ENCODE measurements at places on chromosomes 6 and 20.

DNA sequence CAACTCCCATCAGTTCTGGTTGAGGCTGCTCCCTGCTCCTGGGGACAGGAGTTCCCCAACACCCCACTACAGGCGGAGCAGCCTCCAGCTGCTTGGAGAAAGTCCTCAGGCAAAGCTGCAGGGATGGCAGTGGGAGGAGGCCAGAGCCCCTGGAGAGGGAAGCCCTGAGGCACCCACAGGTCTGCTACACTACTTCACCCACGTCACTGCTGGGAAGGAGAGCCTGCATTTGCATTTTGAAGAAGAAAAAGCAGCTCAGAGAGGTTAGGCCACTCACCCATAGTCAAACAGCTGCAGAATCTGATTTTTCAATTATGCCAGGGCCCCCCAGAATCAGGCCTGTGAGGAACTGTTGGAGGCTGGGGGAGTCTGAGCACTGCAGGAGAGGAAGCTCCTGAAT lies 17.2 kb downstream of the BFSP1 start:
- no peak for DNase-seq

GRCh38 chr6:27669295-27669623 lies 196.4 kb upstream of the ZNF184 start:
- DNase-seq: no peak

DNA sequence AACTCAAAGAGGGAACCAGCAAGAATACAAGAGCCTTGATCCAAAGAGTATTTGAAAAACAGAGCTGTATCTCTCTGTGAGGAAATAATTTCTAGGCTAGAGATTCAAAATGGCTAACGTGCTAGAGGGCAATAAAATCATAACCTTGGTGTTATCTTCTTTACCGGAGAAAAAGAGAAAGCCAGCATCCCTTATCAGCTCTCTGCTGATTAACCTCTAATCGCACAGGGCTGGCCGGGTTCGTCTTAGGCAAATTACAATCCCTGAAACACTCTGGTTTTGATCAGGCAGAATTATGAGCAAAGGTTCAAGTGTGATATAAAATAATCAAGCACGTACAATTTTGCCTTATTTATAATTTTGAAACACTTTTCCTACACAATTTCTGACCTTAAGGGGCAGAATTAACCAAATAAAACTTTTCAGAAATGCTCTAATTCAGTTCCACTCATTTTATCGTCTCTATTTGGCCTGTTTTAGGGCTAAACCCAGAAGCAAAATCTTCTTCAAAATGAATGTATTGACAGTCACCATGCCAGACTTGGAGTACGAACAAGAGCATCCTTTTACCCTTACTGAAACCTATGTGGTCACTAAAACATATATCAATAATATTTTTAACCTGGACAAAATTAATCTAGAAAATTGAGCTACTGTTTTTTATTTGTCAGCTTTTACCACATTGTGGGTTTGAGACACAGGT lies 13.7 kb downstream of the PSMB9 start:
- no peak for DNase-seq

GRCh38 chr6:45830441-45831139 lies 185.1 kb downstream of the CLIC5 start:
- peak; percentile 52 for DNase-seq

- DNase-seq: peak; percentile 54
Measured at GRCh38 chr6:73984571-73985210, 288.7 kb downstream of the CD109 start.

GRCh38 chr20:19000078-19000477 lies 186.5 kb downstream of the SCP2D1 start:
- no peak for DNase-seq

DNA sequence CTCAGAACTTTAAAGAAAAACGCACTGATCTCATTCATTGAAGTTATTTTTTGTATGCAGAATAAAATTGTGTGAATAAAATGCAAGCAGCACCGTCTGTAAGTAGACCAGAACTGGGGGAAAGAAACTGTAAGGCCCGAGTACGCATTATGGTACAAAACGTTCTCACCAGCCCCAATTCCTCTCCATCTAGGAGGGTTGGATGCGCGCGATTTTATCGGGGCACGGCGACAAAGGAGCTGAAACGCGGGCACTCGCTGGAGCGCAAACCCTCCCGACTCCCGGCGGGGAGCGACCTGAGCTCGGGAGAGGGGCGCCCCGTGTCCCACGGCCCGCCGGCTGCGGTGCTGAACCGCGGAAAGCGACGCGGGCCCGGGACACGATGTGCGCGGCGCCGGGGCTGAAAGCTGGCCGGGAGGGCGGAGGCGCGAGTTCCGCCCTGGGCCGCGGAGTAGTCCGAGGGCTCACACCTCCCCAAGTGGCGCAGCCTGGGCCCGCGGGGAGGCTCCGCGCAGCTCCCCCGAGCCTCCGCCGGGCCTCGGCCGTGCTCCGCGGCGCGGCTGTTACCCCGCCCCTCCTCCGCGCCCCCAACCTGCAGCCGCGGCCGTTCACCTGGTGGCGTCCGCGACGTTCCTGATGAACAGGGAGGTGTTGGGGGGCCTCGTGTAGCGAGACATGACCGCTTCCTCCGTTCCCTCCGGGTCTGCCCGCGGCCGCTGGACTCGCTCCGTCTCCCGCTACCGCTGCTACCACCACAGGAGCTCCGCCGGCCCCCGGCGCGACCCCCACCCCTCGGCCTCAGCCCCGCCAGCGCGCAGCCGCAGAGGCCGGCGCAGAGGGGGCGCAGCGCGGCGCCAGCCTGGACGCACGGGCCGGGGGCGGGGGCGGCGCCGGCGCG lies at the start of gene SRSF12:
SRSF12 (minus strand) TSS at position 861 of the 898 bp plus-strand sequence; CDS start at position 677, 184 bp downstream.
- DNase-seq: peak; percentile 51

- DNase-seq: peak; percentile 16
Measured at GRCh38 chr6:70547313-70547712, 19.4 kb upstream of the SDHAF4 start.

DNA sequence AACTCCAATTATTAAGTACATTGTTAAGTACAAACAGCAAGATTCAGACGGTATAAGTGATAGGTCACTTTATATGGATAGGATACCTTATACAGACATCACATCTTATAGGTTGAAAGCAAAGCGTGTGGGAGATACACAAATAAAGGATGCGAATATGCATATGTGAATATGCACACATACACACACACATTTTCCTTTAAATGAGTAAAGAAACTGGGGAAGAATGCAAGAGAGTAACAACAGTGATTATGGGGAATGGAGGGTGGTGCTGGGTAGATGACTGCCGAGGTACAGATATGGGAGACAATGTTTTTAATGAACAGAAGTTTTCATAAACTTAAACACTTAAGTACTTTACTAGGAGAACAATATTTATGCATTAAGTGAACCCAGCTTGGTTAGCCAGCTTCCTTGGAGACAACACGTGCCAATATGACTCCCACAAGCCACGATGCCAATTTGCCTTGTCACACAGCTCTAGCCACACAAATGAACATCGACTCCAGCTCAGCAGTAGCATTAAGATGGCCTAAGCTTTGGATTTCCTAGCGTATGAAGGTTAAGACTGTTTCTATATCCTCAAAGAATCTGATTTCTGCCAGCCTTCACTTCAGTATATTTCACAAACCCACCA lies 96.6 kb downstream of the EPB41L2 start:
- DNase-seq: no peak

DNA sequence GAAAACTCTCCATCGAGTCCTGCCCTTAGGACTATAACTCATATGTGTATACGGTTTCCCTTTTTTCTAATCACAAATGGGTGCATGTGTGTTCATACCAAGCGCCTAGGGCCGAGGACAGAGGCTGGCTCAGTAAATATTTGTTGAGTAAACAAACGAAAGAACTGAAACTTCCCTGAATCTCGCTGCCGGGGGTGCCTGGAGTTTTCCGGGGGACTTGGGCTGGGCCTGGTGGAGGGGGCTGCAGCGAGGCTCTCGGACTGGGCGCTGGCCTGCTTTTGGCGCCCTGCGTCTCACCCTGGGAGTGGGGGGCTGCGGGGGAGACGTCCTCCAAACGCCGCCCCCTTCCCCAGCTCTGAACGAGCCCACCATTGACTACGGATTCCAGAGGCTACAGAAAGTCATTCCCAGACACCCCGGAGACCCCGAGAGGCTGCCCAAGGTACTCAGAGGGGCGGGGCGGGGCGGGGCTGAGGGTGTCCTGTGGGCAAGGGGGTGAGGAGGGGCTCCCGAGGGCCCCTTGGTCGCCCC lies 49.0 kb downstream of the CPXM1 start:
- no peak for DNase-seq

GRCh38 chr6:65123521-65123920 lies 583.5 kb downstream of the EYS start:
- no peak for DNase-seq

GRCh38 chr20:57460781-57461465 lies 64.0 kb downstream of the CTCFL start:
- DNase-seq: no peak

DNA sequence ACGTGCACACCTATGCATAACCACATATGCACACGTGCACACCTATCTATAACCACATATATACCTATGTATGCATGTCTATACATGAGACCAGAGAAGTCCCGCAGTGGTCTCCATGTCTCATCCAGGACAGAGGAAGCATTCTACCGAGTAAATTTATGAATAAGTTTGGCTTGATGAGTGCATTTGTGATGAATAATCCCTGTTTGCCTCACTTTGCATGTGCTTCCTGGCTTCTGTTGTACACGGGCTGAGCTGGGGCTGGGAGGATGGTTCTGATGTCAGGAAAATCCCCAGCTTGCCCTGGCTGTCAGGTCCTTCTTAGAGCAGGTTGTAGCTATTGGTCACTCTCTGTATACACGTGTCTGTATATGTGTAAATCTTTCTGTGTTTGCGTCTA lies 157.6 kb upstream of the RPS6KA2 start:
- no peak for DNase-seq

GRCh38 chr6:65745614-65746013 lies 38.6 kb upstream of the EYS start:
- no peak for DNase-seq

DNA sequence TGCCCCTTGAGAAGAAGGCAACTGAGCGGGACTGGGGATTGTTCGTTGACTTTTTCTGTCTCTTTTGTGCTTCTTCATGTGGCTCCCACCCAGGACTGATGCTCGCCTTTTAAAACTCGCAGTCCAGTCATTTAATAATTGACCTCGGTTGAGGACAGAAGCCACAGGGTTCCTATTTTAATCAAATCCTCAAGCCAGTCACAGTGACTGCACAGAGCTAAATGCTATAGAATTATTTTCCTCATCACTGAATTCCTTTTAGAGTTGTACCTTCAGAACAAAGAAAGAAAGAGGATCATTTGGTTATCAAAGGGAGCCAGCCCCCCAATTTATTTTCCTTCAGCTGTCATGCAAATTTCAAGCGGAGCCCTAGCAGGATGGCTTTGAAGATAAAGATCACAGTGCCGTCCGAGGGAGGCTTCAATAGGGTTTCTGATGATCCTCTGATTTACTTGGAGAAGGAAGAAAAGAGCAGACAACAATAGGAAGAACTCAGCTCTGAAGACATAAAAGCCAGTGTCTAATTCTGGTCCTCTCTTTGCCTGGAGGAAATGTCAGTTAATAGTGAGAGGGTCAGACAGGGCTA lies 186.6 kb downstream of the DOK5 start:
- no peak for DNase-seq

DNA sequence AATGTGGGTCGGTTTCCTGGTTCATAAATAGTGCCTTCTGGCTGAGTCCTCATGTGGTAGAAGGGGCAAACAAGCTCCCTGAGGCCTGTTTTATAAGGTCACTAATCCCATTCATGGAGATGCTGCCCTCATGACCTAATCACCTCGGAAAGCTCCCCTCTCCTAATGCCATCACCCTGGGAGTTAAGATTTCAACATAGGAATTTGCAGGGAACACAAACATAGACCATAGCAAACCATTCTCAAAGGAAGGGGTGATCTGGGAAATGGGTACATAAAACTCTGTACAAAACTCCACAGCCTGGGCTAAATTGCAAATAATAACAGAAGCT lies 1.5 kb upstream of the ADTRP start:
- DNase-seq: no peak

DNA sequence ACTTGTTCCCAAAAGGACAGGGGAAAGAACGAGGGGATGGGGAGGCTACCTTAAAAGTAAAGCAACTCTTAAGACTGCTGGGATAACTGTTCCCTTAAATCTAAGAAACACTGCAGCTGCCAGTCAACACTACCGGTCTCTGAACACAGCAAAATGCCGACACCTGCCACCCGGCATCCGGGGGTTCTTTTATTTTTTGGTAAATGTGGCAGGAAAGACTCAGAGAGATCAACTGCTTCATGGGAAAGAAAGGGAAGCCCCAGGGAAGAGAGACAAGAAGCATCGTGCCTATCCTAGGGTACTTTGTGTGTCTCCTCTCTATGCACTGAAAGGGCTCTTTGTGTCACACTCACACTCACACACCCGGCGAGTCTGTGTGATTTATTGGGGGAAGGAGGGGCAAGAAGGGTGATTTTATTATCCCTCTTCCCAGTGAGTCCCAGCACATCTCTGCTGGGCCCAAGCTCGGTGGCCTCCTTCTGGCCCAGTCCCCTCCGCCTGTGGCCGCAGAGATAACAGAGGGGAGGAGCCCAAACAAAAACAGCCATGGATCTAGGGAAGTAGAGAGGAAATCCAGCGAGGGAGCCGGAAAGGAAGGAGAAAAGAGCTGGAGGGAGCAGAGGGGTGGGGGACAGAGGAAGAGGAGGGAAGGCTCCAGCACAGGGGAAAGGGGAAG lies 1.4 kb downstream of the FYN start:
- no peak for DNase-seq

DNA sequence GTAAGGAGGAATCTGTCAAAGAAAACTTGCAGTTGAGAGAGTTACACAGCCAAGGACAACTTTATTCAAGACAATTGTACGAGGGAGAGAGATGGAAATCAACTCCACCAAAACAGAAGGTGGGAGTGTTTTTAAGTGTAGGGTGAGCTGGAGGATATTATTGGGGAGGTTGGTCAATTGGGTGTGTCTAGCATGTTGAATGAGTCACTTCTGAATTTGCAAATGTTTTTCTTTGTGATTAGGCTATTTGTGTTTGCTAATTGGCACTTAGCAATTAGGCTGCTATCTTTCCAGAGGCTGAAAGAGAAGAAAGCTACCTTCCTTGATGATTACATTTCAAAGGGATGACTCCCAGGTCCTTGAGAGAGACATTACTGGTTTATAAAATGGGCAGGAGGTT lies 441.1 kb downstream of the MEI4 start:
- DNase-seq: no peak

- DNase-seq: no peak
Measured at GRCh38 chr20:12928358-12928754, 80.4 kb upstream of the SPTLC3 start.

GRCh38 chr6:124203101-124203811 lies 399.6 kb downstream of the NKAIN2 start:
- DNase-seq: peak; percentile 19
